ENCODE measurements at places on chromosomes 5 and 9.

DNA sequence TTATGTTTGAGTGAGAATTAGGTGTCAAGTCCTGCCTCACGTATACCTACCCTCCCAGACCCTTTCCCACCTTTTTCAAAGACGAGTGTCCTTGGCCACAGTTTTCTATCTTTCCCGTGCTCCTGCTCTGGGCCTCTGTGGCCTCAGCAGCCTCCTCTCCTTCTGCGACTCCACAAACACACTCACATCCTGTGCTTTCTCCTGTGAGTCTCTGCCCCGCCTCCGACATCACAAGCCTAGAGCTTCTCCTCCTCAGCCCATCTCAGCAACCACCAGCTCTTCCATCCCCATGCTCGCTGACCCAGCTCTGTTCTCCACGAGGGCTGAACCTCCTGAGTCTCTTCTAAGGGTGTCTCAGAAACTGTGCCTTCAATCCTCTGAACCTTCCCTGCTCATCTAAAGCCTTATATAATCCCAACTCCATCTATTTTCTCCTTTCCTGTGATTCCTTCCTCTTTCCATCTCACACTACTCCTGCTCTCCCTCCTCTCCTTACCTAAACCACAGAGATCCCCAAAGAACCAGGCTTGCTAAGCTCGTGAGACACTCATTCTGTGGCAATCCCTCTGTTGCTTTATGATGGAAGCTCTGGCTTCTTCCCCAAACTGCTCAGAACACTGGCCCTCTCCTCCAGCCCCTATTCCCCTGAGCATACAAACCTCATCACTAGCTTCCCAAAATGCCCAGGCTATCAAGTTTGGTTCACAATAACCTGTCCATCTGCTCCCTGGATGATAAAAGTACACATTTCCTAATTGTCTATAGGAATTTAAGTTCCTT lies 55.2 kb downstream of the RASEF start:
- DNase-seq: no peak

DNA sequence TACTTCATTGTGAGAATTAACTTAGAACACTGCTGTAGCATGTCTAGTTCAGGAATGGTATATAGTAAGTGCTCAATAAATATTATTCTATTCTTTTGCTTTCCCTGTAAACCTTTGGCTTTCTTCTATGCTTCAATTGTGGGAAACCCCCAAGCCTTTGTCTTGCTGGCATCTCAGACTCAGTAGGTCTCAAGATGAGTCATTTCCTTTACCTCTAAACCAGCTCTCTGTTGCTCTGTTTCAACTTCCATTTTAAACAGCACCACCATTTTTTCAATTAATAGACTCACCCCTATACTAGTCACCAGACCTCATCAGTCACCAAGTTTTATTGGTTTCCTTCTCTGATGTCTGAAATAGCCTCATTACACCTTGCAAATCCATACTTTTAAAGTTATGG lies 43.5 kb downstream of the DMAC1 start:
- no peak for DNase-seq

DNA sequence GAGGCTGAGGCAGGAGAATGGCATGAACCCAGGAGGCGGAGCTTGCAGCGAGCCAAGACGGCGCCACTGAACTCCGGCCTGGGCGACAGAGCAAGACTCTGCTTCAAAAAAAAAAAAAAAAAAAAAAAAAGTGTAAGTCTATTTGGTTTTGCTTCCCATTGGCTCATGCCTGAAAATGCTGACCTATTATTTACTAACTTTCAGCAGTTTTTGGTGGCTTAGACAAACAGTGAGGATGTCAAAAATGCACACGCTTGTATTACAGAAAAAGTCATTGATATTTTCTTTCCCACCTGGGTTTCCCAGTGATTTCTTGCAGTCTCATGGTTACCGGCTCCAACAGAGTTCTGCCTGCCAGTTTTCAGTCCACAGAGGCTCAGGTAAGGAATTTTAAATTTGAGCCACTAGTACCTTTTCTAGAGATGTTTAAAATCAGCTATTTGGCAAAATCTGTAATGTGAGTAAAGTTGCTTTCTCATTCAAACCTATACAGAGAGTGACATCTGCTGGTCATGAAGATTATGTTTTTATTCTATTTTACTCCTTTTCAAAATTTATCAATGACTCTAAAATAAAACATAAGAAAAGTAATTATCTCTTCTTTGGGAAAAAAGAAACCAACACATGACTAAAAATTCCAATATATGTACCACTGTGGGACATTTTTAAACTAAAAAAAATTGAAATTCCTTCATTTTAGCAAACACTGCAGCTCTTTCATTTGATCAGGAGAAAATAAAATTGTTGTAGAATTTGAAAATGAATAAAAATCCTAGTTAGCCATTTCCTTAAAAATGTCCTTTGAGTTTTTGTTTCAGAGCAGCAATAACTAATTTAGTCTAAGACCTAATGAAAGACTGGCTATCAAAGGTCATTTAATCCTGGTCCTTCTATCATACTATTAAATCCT lies 8.8 kb downstream of the FAM200C start:
- no peak for DNase-seq

- no peak for DNase-seq
These were observed 34.6 kb upstream of the COL15A1 start for GRCh38 chr9:98908897-98909634.

- no peak for DNase-seq
These were observed 39.3 kb upstream of the TLX3 start for GRCh38 chr5:171269717-171270116.

- DNase-seq: no peak
These were observed 1093.3 kb upstream of the CDH6 start for GRCh38 chr5:30100148-30100713.

GRCh38 chr5:39224196-39224761 lies 4.9 kb upstream of the FYB1 start:
- no peak for DNase-seq

DNA sequence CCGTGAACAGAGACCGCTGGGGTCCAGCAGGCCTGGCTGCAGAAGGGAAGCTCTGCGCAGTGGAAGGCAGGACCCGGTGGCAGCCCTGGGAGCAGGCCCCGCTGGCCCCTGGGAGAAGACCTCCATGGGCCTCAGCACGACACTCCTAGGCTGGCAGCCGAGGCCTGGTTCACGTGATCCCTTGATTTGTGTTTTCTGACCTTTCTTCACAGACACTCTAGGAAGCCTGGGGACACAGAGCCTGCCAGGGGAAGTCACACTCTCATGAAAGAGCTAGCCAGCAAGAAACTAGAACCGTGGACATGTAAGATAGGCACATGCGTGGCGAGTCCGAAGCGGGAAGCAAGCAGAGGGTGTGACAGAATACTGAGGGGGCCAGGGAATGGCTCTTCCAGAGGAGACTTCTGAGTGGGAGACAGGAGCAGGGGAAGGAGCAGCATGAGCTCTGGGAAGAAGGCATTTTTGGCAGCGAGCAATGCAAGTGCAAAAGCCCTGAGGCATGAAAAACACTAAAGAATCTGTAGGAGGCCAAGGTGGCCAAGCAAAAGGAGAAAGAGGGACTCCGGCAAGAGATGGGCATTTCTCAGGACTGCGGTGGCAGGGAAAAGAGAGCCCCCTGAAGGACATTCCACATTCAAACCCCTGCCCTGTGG lies 26.6 kb upstream of the IL17B start:
- DNase-seq: no peak

GRCh38 chr5:6754766-6755165 lies 41.5 kb downstream of the TENT4A start:
- no peak for DNase-seq

- DNase-seq: no peak
These were observed 177.5 kb upstream of the NREP start for GRCh38 chr5:111934511-111934910.

- DNase-seq: no peak
These were observed 11.4 kb upstream of the ASS1 start for GRCh38 chr9:130433168-130433946.

DNA sequence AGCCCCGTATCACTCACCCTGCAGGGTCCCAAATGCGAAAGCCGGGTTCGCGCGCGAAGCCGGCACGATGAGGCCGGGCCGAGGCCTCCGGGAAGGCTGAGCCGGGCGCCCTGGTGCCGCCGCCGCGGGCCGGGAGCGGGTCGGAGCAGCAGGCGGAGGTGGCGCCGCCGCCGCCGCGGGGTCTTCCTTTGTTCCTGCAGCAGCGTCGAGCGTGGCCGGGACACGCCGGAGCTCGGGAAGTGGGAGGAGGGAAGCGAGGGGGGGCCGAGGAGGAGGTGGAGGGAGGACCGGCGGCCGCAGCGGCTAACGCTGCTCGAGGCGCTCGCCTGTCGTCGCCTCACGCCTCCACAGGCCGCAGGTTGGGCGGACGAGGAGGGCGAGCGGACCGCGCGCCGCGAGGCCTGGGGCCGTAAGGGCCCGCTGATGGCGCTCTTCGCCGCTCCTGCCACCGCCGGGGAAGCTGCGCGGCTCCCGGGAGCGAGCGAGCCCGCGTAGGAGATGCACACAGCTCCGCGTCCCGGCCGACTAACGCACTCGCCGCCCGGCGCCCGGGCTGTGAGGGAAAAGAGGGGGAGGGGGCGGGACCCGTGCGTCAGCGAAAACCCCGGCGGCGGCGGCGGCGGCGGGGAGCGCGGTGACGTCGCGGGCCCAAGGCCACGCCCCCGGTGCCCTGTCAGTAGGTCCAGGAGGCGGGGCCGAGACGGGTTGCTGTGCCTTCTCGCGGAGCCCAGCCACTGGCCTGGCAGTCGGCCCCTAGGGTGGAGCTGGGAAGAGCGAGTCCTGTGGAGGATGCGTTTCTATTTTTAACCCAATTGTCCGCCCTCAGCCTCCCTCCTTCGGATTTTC lies at the start of gene ZFAND5:
ZFAND5 (minus strand) TSS at position 530 of the 846 bp plus-strand sequence. CDS start 4,430 bp downstream, outside the sequence.
- DNase-seq: peak; percentile 93

GRCh38 chr5:67120032-67120431 lies 76.6 kb downstream of the CD180 start:
- DNase-seq: no peak

DNA sequence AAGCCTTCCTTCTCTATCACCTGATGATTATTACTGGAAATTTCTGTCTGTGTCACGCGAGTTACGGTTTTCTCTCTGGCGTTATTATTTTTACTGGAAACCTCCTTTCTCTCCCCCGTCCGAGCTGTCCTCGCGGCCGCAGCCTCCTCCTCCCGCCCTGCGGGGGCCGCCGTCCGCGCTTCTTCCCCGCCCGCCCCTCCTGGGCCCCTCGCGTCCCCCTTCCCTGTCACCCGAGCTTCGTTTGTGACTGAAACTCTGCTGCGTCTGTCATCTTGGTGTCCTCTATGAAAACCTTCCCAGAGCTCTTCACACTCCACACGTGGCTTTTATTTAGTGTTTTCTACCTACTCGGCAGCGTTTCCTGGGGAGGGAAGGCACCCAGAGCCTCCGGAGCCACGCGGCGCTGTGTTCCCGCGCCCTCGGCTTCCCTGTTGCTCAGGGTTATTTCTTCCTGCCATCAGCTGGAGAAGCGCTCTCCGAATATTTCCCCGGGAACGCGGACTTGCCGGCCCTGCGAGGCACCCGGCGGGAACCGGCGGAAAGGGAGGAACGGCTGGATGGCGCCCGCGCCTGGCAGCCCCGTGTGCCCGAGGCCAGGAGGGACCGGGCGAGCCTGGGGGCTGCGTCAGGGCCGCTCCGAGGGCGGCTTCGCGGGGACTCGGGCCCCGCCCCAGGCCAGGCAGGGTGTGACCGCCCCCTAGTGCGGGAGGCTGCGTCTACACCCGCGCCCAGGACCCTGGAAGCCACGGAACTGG lies 33.9 kb downstream of the TRIP13 start:
- DNase-seq: peak; percentile 19
